ENCODE measurements at places on chromosomes 2 and 18.

DNA sequence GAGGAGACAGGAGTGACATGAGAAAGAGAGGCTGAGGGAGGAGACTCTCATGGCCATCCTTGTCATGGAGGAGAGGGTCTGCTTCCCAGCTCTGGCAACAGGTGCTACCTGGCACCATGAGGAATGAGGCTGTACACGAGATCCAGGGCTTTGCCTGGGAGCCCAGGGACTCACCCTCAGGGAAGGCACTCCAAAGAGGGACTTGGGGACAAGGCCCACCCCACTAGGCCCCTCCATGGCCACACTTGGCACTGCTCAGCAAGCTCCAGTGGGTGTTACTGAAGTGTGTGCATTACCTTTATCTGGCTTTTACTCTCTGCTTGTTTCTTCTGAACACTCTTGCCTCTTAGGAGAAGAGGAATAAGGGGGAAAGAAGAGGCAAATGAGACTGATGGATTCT lies 2.7 kb downstream of the CFAP65 start:
- H3K27me3 ChIP-seq = peaks cover 8% of the 10 kb centered on the region
- no peaks in the 10 kb centered on the region for H3K36me3 ChIP-seq
- H3K4me1 ChIP-seq = no peaks in the 10 kb centered on the region
- DNase-seq = no peak
- no peak overlapping the region for H3K4me3 ChIP-seq

GRCh38 chr2:64857581-64858471 lies 131.4 kb upstream of the SLC1A4 start:
- H3K36me3 ChIP-seq = no peaks in the 10 kb centered on the region
- H3K27ac ChIP-seq = peak overlapping the region; percentile 94
- peak; percentile 82 for DNase-seq
- H3K4me1 ChIP-seq = peaks cover 15% of the 10 kb centered on the region
- H3K27me3 ChIP-seq = no peaks in the 10 kb centered on the region

GRCh38 chr18:68498636-68499035 lies 216.3 kb downstream of the TMX3 start:
- H3K27ac ChIP-seq = no peak overlapping the region
- H3K36me3 ChIP-seq = no peaks in the 10 kb centered on the region
- no peak for DNase-seq
- H3K4me3 ChIP-seq = no peak overlapping the region

DNA sequence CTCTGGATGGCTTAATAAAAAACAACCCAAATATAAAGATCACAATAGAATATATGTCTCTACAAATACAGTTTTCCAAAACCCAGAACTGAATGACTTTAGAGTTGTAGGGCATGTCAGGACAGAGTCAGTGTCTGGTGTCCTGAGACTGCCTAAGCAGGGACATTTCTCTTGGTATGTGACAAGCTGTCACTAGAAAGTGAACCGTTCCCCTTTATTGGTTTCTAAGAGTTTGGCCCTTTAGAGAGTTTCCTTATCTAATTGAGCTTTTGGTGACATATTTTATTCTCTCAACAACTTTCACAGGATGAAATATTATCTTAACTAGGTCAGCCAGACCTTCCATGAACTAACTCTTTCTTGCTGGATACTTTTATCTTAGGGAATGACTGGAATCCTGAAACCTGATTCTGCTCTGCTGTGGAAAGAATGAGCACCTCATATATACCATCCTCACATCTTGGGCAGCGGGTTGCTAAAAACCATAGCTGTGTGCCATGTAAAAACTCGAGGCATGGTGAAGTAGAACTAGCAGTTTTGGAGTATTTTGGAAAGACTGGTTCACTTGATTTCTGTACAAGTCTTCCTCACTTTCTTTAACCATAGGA lies 54.8 kb downstream of the CAVIN2 start:
- H3K27ac ChIP-seq = no peak overlapping the region
- H3K4me3 ChIP-seq = no peak overlapping the region
- no peaks in the 10 kb centered on the region for H3K27me3 ChIP-seq
- DNase-seq = no peak
- H3K36me3 ChIP-seq = no peaks in the 10 kb centered on the region
- no peaks in the 10 kb centered on the region for H3K4me1 ChIP-seq

GRCh38 chr2:71929482-71929772 lies 218.2 kb downstream of the CYP26B1 start:
- no peaks in the 10 kb centered on the region for H3K36me3 ChIP-seq
- H3K27ac ChIP-seq = no peak overlapping the region
- peaks cover 2% of the 10 kb centered on the region for H3K4me1 ChIP-seq

DNA sequence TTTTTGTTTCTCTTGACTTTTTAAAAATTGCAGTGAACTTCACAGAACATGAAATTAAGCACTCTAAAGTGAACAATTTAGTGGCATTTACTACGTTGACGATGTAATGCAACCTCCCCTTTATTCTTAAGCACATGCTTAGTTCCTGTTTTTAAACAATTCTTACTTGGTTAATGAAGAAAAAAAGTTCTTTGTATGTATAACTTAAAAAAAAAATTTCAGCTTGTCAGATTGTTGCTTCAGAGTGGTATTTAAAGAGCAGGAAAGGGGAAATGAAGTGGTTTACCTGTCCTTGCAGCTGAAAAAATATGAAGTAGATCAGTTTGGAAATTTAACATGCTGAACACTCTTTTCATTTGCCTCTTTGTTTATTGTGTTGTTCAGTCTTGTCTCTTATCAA lies 95.7 kb upstream of the RASGRP3 start:
- no peak overlapping the region for H3K4me3 ChIP-seq
- no peaks in the 10 kb centered on the region for H3K27me3 ChIP-seq
- peaks cover 8% of the 10 kb centered on the region for H3K36me3 ChIP-seq
- no peak for DNase-seq

- no peaks in the 10 kb centered on the region for H3K4me1 ChIP-seq
- H3K27ac ChIP-seq = no peak overlapping the region
- no peak for DNase-seq
- H3K27me3 ChIP-seq = no peaks in the 10 kb centered on the region
Observed at GRCh38 chr2:118050386-118050785, 36.5 kb upstream of the CCDC93 start.
